ENCODE measurements at places on chromosomes 1 and 21.

- no peak for DNase-seq
These were observed 35.2 kb upstream of the PRDM15 start for GRCh38 chr21:41914358-41914757.

DNA sequence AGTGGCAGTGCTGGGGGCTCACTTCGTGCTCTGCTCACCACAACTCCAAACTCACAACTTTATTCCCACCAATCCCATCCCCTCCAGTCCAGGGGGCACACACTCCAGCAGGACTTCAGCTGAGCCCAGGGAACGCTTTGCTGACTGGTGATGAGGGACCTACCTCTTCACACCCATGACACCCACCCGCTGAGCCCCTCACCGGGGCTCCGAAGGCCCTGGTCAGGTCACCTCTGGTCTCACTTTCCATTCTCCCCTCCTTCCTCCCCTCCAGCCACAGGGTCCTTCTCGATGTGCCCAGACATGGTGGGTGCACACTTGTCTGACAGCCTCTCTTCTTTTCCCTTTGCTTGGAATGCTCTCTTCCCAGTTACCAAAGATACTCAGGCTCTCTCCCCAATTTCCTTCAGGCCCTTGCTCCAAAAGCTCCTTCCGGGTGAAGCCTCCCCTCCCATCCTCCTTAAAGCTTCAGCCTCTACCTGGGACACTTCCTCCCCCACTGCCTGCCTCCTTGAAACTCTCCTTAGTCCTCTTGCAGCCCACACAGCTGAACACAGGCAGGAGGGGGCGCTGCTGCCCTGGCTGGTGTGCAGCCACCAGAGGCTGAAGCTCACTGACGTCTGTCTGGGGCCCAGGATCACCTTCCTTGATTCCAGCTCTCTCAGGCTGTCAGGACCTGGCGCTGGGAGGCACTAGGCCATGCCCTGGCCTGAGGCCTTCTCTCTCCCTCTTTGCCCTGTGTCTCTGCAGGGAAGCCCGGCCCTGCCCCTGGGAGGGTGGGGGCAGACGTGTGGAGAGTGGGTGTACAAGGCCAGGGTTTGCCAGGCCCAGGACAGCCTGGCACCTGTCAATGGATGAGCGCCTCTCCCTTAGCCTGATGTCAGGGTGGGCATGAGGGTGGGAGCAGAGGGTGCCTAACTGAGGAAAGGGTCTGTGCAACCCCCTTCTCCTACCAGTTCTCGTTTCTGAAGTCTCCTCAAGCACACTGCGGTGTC lies 1.6 kb downstream of the KCNE1 start:
- DNase-seq = peak; percentile 82

- DNase-seq = no peak
These were observed 6.3 kb upstream of the ARID1A start for GRCh38 chr1:26689504-26689903.

DNA sequence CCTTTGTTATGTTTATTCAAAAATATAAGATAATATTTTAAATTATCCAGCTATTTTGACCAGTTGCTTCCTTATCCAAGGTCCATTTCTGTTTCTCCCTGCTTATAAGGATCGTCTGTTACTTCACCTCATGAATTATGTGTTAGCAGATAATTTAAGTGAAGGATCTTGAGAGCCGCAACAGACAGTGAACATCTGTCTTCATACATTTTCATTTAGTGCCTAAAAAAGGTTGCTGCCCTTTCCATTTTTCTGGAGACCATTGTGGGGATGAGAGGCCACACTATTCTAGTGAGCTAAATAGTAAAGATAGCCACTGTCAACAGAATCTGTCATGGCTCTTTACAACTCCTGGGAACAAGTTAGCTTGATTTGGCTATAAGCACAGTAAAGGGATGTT lies 154.0 kb downstream of the CLEC20A start:
- DNase-seq = no peak

DNA sequence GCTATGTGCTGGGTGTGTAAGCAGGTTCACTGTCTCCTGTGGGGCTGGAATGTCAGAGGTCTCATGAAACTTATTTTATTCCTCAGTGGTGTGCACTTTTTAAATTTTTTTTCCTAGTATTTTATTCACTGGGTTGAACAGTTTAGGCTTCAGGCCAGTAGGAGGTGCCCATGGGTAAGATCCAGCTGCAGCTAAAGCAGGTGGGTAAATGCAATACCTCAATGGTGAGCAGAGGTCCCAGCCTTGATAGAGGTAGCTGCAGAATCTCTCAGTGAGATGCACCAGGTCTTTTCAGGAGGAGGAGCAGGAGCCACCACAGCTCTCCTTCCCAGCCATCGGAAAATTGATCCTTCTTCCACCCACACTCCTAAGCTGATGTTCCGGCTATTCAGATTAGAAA lies 12.6 kb upstream of the OR6N2 start:
- DNase-seq = peak; percentile 52

DNA sequence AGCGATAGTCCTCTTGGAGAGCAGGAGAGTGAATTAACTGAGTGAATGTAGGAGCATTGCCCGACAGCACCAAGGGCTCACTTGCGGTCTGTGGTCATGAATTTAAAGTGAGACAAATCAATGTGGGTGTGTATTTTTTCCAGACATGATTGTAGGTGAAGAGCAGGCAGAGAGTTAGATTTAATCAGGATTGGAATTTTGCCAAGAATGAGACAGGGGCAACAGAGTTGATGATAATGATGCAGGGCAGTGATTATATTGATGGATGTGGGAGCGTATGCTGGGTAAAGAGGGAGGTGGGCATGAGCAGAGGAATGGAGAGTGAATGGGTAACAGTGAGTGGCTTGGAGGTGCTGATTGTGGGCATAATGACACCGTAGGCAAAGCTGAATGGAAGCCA lies 20.0 kb upstream of the SYT6 start:
- DNase-seq = no peak

GRCh38 chr1:192159781-192160180 lies 1.5 kb downstream of the RGS18 start:
- peak; percentile 54 for DNase-seq

GRCh38 chr1:67439277-67440029 lies 9.3 kb upstream of the SERBP1 start:
- no peak for DNase-seq

GRCh38 chr1:27060891-27061290 lies 48.2 kb upstream of the TENT5B start:
- DNase-seq = no peak

- DNase-seq = no peak
These were observed 4.3 kb downstream of the TRIM46 start for GRCh38 chr1:155177918-155178281.

DNA sequence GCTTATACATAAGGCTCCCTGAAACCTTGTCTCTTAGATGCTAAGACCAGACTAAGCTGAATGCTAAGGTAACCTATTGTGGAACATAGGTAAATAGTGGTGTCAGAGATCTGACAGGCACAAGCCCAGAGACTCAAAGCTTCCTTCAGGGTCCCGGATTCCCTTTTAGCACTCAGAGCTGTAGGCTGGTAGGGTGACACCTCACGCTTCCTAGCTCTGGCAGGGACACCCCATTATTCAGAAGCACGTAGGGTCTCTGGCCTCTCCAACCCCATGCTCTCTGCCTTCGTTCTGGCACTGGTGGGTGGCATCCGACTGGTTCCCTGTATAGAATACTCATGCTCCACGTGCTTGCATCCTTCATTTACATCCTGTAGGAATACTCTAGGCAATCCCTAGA lies 68.4 kb downstream of the CD34 start:
- no peak for DNase-seq

DNA sequence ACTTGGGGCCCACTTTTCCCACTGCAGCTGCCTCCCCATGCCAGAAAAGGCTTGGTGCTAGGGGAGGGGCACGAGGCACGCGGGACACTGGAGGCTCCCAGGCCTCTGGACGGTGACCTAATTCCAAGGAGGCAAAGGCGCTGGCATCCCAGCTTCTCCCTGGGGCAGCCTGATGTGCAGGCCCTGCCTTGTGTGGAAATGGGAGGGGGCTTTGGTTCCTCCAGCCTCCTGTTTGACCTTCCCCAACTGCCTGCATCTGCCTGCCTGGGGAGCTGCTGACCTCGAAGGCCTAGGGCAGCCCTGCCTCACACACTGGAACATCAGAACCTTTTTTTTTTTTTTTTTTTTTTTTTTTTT lies 39.9 kb downstream of the KIAA1614 start:
- DNase-seq = no peak

DNA sequence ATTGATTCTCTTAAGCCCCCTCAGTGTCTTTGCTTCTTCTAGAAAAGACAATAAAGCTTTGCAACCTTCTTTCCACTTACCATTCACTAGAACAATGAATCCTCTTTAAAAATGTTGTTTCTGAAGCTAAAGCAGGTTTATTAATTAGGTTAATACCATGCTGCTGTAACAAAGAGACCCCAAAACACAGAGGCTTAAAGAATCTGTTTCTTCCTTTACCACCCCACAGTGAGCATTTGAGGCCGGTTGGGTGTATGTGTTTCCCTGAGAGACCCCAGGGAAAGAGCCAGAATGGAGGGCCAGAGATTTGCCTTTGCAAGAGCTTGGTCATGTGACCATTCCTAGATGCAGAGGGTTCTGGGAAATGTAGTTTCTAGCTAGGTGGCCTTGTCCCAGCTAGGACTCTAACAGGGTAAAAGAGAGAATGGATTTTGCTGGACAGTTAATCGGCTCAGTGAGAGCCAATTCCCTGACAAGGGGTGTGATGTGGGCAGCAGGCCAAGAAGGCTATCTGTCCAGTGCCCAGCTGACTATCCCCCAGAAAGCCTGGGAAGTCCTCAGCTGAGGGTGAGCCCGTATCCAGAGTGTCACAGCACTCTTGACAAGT lies 191.8 kb upstream of the TMEM51 start:
- DNase-seq = no peak

DNA sequence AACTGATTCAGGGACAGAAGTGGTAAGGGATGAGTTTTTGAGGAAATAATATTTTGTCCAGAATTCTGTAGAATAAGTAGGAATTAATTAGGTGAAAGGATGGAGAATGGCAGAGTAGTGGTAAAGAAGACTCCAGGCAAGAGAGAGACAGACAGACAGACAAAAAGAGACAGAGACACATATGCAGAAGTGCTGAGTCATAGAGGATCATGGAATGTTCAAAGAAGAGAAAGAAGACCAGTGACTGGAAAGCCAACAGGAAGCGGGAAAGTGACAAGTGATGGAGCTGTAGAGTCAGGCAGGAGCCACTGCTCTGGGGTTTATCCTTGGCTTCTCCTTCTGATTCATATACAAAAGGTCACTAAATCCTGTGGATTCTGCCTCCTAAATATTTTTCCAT lies 85.9 kb downstream of the UROD start:
- DNase-seq = no peak

DNA sequence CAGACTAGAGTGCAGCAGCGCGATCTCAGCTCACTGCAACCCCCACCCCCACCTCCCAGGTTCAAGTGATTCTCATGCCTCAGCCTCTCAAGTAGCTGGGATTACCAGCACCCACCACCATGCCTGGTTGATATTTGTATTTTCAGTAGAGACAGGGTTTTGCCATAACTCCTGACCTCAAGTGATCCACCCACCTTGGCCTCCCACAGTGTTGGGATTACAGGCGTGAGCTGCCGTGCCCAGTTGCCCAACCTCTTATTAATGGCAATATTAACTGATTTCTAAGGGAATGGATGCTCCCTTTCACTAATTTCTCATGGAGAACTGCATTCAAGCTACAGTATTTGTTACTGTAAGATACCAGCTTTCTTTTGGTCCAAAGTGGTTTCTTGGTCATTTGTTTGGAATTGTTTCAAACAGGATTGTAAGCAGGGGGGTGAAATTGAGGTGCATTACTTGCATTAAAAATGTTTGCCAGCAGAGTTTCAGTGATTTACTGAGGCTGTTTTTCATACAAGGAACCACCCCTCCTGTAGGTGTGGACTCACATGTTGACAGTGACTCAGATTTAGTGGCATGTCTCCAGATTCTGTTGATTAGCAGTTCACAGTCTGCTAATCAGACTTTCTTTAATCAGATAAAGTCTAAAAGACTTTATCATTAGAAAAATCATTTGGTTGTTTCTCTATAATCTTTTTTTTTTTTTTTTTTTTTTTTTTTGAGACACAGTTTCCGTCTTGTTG lies 3.9 kb upstream of the TGFBR3 start:
- no peak for DNase-seq

DNA sequence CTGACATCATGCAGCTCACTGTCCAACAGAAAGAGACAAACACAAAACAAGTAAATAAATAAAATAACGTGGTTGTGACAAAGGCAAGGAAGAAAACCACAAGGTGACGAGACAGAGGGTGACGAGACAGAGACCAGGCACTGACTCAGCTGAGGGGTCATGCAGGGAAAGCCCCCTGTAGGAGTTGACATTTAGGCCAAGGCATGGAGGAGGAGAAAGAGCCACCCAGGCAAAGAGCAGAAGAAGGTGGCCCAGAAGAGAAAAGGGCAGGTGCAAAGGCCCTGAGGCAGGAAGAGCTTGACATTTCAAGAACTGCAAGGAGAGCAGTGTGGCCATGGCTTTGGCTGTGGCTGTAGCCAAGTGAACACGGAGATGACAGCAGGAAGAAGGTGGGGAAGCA lies 65.1 kb upstream of the ID3 start:
- DNase-seq = no peak

DNA sequence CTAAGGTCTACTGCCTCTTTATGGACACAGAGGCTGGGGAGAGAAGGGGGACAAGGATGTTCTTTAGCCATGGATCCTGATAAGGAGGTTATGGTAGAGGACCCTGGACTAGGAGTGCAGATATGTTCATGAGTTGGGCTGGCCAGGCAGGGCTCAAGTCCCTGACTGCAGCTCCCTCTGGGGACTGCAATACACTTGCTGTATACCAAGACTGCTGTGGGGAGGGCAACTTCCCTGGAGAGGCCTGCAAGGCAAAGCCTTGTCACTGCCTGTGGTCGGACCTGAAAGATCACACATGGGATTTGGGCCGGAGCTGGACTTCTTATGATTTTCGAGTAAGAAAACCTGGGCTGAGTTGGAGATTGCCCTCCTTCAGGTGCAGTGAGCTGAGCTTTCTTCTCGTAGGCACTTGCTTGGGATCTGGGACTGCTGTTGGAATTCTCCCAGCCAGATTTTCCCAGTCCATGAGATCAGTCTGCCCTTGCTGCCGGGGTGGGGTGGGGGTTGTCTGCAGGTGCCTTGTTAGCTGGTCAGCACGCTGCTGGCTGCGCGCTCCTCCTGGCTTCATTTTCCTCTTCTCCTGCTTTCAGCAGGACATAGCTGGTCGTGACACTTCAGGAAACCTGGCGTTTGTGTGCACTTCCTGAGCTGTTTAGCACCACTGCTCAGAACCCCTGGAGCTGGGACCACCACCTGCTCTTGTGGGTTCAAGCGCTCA lies 49.0 kb upstream of the KCNJ6 start:
- DNase-seq = no peak

- no peak for DNase-seq
These were observed 7.1 kb downstream of the PTPN7 start for GRCh38 chr1:202153284-202153683.

- DNase-seq = peak; percentile 65
These were observed 45.8 kb upstream of the NTPCR start for GRCh38 chr1:232904566-232904965.

- peak; percentile 98 for DNase-seq
These were observed at the start of gene OLIG2 for GRCh38 chr21:33025489-33026442. OLIG2 (plus strand) TSS chr21:33025935; CDS start chr21:33026863, 928 bp downstream.

- DNase-seq = peak; percentile 48
These were observed 155.6 kb upstream of the NBPF11 start for GRCh38 chr1:148307583-148308185.

- no peak for DNase-seq
These were observed 39.4 kb upstream of the PTGFRN start for GRCh38 chr1:116870300-116870699.

Measured in NB4 (cell line).